ENCODE measurements at places on chromosomes 7 and 10.
A peak's percentile ranks its signal among the peaks of the same experiment; 100 is the strongest.

DNA sequence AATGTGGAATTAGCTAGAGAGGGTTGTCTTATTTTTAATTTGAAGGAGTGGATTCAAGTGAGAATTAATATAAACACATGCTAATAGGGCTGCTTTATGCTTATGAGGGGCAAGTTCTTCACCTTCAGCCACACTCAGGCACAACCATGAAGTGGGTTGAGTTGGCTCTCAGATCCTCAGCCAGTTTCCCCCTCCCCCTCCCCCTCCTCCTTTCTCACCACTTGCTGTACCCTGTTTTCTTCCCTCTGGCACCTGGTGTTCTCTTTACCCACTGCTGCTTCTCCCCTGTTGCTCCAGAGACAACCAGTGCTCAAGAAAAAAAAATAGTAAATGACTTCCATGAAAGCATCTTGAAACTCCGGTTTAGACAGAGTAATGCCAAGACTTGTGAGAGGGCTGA lies 1083.3 kb downstream of the CNTNAP2 start:
- no peak for DNase-seq

GRCh38 chr7:66664590-66665293 lies 36.1 kb downstream of the KCTD7 start:
- DNase-seq = no peak

DNA sequence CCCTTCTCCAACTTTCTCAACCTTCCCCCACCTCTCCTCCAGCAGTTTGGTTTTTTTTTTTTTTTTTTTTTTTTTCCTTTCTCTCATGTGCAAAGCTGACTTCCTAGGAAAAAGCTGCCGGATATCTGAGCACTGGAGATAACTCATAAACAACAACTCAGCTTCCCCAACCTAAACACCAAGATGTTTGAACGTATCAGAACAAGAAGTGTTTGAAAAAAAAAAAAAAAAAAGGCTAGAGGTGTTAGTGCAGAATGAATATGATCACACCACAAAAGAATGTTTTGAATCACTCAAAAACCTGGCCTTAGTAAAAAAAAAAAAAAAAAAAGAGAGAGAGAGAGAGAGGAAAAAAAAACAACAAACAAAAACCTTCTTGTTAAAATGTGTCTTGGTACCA lies 11.2 kb downstream of the GATA3 start:
- DNase-seq = no peak

GRCh38 chr7:146709451-146710027 lies 592.9 kb downstream of the CNTNAP2 start:
- DNase-seq = peak; percentile 3

DNA sequence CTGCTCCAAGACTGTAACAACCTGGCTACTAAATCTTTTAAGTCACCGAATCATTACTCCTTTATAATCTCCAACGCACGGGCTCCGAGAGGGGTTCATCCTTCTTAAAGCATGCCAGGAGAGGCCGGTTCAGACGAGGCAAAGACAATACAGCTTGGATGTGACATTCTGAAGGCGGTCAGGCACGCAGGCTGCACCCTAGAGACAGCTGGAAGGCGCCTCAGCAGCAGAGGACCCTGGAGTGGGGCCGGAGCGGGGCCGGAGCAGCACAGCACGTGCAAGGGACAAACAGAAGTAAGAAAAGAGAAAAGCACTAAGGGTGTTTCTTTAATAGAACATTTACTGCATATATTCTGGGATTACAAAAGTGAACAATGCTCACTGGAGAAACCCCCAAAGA lies 97.8 kb upstream of the PPP2R2D start:
- DNase-seq = no peak

- no peak for DNase-seq
Observed at GRCh38 chr10:109886037-109886780, 37.1 kb downstream of the XPNPEP1 start.

GRCh38 chr7:93242106-93242505 lies 9.9 kb downstream of the VPS50 start:
- DNase-seq = no peak

DNA sequence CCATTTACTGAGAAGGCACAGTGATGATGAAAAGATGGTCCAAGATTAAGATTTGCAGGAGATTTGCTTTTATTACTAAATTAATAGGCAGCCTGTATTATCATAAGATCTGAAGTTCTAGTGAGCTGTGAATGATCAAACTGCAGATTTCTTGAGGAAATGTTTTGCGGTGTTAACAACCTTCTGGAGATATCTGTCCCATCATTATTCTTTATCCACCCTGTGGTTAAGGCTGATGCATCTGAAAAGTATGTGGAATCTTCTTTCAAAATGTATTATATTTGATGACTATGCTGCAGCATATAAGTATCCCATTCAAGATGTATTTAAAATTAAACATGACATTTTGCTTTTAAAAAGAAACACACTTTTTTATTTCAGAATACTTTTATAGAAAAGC lies 150.3 kb downstream of the POLR1F start:
- DNase-seq = no peak

GRCh38 chr7:121041516-121042148 lies 53.1 kb downstream of the CPED1 start:
- DNase-seq = no peak

DNA sequence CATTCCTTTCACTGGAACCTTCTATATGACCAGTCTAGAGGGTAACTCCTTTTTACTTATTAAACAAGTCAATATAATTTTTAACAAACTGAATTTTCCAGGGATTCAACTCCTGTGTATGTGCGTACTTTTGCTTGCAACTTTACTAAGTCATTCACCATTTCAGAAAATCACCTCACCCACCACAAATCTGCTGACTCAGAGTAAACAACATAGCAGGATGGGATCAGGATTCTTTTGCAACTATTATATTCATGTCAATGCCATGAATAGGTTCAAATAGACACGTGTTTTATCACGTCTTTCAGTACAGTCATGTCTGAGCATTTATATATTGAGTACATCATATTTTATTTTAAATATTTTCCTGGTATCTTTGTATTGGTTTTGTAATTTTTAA lies 14.5 kb downstream of the CTTNBP2 start:
- no peak for DNase-seq

DNA sequence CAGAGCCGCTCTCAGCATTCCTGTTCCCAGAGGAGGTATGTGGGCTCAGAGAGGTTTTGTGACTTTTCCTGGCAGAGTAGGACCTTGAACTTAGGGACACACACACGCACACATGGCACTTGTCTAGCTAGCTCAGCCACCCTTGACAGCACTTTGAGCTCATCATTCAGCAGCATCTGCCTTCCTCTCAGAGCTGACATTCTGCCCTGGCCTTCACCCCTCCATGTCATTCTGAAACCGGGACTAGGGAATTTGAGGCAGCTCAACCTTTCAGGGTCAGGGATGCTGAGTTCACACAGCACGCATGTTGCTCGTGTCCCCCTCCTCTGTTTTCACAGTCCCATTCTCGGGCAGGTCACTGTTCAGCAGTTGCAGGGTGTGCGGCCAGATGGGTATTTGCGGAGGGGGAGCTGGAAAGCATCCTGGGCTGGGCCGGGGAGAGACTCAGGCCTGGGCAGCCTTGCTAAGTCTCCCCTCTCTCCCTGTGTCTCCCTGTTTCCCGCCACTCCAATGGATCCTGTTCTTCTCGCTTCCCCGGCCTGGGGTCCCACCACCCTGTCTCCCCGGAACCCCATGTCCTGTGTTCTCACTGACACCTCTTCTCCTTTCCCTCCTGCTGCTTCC lies 78.0 kb downstream of the COL13A1 start:
- no peak for DNase-seq

DNA sequence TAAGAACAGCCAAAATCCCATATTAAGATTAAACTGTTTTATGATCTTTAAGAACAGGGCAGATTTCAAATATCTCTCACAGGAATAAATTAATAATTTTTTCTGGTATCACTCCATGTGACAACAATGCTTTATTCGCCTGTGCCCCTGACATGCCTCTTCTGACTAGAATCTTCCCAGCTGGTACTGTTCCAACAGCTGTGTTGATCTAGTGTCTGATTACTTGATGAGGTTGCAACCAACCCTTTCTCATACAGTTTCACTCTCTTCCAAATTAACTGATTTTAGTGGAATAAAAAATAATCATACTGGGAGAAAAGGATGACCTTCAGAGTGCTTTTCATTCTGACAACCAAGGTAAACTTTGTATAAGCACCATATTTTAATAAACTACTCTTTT lies 151.9 kb downstream of the CHRM2 start:
- DNase-seq = no peak

DNA sequence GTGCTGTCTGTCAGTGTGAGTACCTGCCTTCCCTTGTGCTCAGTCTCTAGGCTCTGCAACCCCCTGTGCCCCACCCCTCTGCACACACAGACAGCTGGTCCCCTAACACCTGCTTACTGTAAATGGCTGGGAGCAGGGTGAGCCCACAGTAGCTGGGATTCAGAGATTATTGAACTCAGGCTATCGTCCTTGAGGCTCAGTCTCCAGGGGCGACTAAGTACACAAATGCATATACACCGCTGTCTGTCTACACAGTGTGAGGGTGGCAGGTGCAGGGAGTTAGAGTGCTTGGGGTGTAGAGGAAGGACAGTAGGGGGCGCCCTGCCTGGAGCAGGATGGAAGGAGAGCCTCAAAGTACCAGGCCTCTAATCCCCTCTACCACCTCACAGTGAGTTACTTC lies 12.9 kb downstream of the UPP1 start:
- DNase-seq = no peak

DNA sequence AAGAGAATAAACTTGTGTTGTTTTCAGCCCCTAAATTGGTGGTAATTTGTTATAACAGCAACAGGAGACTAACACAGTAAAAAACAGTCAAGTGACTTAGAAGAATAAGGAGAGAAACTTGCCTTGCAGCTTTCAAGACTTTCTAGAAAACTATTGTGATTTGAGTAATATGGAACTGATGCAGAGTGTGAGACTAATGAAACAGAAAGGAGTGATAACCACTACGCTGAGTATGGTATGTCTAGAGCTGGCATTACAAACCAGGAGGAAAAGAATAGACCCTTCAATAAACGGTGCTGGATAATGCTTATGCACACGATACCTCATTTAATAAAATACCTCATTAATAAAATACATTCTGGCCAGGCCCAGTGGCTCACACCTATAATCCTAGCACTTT lies 99.9 kb downstream of the CREM start:
- DNase-seq = no peak

DNA sequence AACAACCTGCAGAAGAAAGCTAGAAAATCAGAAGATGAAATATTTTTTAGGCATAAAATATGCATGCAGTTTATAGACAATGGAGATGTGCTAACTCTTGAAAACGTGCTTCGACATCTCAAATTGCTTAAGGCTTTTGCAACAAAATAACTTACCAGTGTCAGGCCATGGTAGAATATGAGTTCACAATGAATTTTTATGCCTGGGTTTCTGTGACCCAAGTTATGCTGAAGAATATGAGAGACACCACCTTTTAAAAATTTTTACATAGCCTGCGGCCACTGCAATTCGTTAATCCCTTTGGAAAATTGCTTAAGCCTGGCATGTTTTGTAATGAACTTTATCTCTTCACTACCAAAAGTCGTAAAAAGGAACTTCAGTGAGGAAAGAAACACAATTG lies 170.1 kb upstream of the AKR1E2 start:
- DNase-seq = no peak

DNA sequence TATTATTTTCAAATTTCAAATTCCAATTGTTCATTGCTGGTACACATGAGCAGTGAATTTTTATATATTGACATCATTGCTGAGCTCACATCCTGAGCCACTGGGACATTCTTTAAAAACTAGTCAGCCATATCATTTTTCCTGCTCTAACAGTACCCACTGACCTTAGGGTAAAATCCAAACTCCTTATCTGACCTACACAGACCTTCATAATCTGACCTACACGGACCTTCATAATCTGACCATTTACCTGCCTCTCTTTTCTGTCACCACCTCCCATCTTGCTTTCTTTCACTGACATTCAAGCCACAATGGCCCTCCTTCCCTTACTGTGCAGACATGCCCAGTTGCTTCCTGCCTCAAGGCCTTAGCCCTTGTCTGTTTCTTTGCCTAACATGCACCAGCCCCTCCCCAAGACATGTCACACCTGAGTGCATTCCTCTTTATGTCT lies 16.1 kb upstream of the CUZD1 start:
- DNase-seq = no peak

- no peak for DNase-seq
Observed at GRCh38 chr7:38195804-38196595, 18.0 kb downstream of the STARD3NL start.

DNA sequence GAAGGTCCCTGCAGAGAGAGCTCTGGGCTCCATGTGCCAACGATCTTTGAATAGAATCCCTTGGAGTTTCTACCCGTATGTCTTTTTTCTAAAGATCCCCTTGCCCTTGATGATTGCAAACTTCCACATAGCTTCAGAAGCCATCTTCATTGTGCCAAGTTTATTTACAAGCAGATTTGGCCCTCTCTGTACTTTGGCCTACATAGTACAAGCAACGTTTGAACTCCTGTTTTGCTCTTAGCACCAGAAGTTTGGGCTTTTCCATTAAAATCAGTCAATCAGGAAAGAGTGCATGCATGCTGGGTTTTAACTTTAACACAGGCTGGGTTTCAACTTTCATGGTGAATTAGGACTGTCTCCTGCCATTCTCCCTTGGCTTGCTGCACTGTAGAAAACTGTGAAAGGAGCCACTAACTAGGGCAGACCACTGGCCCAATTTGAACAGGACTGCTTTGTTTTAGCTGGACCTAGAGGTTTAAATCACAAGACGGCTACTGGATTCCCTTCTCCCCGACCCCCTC lies 557.6 kb upstream of the GALNT17 start:
- no peak for DNase-seq

- DNase-seq = no peak
Observed at GRCh38 chr7:107957436-107957835, 45.5 kb downstream of the LAMB1 start.

GRCh38 chr10:43136995-43137716 lies 1.1 kb upstream of the CSGALNACT2 start:
- DNase-seq = no peak

DNA sequence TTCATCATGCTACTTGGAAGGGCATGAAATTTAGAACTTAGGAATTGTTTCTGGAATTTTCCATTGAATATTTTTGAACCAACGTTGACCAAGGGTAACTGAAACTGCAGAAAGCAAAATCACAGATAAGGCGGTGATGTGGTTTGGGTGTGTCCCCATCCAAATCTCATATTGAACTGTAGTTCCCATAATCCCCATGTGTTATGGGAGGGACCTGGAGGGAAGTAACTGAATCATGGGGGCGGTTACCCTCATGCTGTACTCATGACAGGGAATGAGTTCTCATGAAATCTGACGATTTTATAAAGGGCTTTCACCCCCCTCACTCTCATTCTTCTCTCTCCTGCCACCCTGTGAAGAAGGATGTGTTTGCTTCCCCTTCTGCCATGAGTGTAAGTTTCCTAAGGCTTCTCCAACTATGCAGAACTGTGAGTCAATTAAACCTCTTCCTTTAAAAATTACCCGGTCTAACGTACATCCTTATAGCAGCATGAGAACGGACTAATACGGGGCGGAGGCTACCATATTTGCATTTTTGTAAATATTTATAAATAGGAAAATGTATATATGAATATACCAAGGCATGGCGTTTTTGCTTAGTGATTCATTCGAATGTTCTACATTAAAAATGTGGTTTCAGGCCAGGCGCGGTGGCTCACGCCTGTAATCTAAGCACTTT lies 12.4 kb downstream of the NMT2 start:
- DNase-seq = no peak

GRCh38 chr7:67251986-67252558 lies 255.4 kb downstream of the TYW1 start:
- no peak for DNase-seq

- no peak for DNase-seq
Observed at GRCh38 chr10:36173364-36173763, 531.3 kb upstream of the FZD8 start.

Measured in left lung (tissue), 14 donors.